Hepatic stellate cell (primary cell): ENCODE measurements at places on chromosomes 7 and 10.

- DNase-seq, result no peak
These were observed 135.9 kb downstream of the LRRN3 start for GRCh38 chr7:111226800-111227199.

- no peak for DNase-seq
These were observed 59.7 kb downstream of the CPEB3 start for GRCh38 chr10:92231196-92231595.

DNA sequence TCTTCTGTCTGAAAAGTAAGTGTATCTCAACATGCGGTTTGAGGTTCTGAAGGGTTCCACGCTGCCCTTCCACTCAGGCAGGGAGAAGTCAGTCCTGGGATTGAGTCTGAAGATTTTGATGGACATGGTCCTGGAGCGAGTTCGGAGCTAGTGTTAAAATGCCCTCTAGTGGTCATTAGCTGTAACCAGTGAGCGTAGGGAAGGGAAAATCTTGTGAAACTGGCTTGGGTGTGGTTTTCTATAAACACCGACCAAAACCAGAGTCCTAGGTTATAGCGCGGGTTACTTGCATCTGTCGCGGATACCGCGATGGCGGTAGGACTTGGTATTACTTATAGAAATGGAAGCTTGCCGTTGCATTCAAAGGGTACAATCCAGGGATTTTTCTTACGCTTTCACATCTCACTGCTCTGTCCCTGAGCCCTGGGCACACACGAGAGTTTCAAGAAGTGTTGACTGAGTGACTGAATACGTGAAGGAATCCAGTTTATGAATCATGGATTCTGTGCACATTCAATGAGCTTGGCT lies 348.2 kb upstream of the C7orf33 start:
- peak; percentile 25 for DNase-seq

DNA sequence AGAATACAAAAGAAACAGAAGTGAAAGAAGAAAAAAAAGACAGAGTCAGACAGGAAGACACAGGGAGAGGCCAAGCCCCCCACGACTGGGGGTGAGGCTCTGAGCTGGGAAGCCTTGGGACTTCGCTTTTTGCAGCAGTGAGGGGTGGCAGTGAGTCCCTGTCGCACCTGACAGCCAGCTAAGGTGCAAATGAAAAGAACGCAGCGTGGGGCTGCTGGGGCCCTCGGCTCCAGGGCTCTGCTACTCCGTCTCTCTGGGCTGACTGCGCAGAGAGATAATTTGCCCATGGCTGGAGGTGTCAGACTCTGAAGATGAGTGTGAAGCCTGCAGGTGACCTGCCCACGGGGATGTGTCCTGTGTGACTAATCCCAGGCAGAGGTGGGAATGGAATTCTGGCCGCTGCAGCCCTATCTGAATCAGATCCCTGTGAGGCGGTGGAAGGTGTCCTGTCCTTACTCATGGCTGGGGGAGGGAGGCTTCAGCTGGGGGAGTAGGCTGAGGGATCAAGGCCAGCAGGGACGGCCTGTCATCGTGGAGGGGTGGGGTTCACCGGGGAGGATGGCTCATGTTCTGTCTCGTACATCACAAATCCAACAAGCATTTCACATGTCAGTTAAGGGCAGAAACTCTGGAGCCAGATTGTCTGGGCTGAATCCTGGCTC lies 96.4 kb downstream of the SLIT1 start:
- no peak for DNase-seq

DNA sequence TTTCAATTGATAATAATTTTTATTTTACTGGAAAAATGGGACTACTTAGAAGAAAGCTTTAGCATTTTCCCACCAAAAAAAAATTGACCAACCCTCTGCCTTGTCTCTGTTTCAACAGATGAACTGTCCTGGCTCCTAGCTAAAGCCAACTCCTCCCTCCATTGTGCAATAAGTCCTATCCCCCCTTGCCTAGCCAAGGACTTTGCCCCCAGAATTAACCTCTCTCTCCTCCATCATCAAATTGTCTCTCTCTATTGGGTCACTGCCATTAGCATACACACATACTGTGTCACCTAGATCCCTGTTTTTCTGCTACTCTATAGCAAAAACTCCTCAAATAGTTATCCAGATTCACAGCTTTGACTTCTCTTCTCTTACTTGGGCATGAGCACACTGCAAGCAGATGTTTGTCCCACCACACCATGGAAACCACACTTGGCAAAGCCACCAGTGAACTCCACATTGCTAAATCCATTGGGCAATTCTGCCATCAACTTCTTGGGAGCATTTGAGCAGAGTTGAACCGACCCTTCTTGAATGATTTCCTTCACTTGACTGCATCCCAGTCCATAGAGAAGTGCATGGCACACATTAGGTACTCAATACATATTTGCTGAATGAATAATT lies 91.4 kb upstream of the NEBL start:
- no peak for DNase-seq

DNA sequence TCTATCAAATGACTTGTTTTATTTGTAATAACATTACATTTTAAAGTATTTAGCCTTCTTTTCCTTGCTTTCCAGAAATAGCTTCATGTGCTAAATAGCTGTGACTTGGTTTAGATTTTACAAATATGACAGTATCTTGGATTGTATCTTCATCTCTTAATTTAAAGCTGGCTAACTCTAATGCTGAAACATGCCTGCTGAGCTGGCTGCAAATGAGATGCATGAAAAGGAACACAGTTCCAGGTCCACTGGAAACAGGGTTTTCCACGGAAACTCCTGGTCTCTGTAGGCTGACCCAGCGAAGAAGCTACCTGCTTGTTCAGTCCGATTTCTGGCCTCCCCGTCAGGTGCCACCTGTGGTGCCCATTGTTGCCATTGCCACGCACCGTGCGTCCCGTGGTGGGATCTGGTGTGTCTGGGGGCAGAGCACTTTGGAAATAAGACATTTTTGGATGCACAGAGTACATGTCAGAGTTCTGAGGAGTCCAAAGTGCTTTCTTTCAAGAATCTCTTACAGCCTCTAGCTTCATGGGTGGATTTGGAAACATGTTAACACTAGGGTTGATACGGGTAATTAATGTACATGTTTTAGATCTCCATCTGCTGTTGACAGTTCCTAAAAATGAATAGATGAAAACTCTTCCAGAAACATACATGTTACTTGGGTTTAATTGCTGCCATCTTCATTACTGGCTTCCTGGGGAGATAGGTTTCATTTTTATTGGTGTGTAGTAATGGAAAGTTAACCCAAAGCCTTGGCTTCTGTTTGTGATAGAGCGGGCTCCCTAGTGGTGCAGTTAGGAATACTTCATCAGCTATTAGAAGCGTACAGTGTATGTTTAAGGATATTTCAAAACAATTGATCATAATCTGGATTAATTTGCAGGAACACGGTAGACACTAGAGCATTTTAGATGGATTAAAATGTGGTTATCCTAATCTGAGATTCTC lies 45.0 kb downstream of the SHH start:
- no peak for DNase-seq

- no peak for DNase-seq
These were observed 184.2 kb downstream of the PTEN start for GRCh38 chr10:88047579-88047978.

DNA sequence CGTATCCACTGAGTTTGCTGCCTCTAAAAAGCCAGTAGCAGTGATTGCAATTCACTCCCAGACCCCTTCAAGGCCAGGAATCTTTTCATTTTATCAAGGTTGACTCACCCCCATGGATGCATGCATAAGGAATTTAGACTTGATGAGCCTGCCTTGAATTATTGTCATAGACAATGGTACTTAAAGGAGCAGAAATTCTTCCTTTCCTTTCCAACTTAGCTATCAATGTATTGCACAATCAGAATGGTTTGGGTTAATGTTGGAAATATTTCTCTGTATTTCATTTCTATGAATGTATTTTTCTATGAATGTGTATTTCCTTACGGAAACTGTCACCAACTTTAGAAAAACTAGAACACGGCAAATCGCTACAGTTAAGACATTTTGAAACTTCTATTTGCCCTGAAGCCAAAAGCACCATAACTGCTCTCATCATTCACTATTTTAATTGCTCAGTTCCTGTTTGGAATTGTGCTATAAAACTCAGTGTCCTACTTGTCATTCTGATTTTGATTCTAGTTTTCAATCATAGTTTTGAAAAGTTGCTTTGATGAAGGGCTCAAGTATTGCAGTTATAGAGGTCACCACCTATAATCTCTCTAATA lies 355.7 kb upstream of the AKR1E2 start:
- peak; percentile 56 for DNase-seq

- no peak for DNase-seq
These were observed 153.5 kb upstream of the ITGB1 start for GRCh38 chr10:33111488-33112051.

DNA sequence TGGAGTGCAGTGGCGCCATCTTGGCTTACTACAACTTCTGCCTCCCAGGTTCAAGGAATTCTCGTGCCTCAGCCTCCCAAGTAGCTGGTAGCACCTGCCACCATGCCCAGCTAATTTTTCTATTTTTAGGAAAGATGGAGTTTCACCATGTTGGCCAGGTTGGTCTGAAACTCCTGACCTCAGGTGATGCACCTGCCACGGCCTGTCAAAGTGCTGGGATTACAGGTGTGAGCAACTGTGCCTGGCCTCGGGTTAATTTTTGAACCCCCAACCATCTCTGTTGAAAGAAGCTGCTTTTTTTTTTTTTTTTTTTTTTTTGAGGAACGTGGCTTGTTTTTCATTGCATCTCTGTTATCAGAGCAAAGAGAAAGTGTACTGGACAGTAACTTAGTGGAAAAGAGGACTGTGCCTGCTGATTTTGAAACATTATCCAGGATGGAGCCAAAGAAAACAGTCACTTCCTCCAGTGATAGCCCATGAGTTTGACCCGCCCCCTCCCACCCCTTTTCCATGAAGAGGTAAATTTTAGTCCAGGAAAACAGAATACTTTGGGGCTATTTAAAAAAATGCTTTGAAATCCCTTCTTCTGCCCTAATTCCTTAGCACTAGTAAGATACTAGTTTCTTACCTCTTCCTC lies 38.3 kb downstream of the WBP1L start:
- DNase-seq, result no peak

- peak; percentile 69 for DNase-seq
These were observed 106.0 kb downstream of the CUBN start for GRCh38 chr10:17023386-17024298.

DNA sequence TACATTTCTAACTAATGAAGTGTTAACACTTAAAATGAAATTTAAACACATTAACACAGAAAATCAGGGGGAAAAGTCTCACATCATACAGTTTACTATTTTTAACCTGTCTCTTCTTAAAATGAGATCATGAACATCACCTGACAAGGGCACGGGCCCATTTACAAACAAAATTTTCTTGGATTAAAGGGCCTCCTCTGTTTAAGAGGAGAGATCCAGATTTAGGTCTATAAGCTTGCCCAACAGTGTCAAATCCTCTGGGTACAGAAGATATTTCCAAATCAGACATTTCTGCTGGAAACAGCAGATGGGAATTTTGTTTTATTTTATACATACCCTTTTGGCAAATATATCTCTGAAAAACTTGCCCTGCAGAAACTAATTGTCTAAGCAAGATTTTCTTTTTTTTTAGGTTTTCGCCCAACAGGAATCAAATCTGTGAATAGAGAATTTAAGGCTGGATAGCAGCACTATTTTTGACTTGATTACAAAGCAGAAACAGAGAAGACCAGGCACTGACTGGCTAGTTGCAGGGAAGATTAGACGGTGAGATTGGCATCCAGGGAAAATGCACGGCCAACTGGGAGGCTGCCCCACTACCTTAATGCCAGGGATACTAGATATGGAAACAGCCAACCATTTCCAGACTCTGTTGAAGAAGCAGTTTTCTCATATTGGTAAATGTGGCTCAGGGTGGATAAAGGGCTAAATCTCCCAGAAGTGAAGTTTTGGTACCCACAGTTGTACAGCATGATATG lies 173.4 kb downstream of the LRRN3 start:
- DNase-seq, result no peak

DNA sequence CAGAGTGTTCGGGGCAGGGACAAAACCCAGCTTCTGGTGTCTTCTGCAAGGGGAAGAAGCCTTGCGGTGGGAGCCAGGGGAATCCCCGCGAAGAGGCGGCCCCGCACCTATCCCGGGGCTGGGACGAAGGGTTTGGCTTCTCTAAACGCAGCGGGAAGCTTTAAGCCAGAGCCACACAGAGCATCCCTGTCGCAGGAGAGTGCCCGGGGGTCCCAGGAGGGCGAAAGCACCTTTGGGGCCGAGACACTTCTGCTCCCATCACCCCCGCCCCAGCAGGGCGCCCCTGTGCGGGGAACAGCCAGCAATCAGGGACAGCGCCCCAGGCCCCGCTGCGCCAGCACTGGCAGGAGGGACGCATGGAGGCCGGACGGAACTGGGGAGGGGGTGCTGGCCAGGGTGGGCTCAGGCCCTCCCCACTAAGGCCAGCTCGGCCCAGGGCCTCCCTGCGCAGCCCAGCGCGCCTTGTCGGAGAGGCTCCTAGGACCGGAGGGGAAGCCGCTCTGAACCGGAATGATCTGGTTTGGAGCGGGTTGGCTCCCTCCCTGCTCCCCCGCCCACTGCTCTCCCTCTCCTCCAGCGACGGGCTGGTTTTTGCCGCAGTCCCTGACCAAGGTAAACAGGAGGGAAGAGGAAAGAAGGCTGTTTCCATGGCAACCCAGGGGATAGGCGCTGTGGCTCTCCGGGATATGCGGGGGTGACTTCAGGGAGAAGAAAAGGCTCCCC lies 63.9 kb downstream of the TMEM209 start:
- DNase-seq, result peak; percentile 71

DNA sequence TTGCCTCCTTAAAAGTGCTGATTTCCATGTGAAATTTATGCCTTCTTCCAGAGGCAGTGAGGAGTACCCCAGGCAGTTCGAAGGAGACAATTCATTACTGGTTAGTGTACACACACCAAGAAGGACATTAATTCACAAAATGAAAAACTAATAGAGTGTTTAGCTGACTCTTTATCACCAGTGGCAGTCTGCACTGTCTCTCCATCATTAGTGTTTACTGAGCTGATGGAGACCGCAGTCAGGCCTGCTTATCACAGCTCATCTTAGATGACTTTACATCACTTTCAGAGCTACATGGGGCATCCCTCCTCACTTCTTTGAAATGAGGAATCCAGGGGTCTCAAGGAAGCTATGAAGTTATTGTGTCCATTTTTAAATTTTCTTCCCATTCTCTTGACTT lies 155.5 kb upstream of the LRGUK start:
- no peak for DNase-seq

DNA sequence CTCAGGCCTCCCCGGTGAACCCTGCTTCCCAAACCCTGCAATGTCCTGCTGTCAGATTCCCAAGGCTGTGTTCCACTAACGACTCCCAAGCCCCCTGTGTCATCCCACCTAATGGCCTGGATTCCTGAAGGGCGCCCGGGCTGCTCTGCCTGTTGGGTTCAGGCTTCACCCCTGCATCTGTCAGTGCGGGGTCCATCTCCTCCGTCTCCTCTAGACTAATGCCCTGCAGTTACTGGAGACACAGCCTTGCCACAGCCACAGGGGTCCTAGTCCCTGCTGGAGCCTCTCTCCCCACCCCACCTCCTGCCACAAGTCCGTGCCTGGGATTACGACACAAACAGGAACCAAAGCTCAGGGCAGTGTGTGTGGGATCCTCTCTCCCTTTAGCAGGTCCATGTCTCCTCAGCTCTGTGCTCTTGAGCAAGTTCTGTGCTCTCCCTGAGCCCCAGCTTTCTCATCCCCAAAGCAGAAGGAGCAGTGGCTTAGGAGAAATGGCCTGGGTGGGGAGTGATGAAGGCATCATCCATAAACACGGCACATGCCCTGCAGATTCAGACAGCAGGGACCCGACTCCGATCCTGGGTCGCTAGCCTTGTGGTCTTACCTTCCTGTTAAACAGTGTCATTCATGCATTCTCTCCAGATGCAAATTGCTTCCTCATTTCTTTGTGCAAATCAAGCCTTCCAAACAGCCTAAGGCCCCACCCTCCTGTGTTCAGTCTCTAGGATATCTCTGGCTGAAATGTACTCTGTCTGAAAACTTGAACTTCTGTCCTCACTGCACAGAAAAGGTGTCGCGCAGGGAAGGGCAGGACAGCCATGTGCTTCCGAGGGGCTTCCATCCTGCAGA lies 8.2 kb upstream of the RBP3 start:
- no peak for DNase-seq
